NCI-H1105 treated with DMSO at 0.1 percent for 48 hours (cell line): ENCODE measurements at places on chromosomes 11 and 22.
A peak's percentile ranks its signal among the peaks of the same experiment; 100 is the strongest.

DNA sequence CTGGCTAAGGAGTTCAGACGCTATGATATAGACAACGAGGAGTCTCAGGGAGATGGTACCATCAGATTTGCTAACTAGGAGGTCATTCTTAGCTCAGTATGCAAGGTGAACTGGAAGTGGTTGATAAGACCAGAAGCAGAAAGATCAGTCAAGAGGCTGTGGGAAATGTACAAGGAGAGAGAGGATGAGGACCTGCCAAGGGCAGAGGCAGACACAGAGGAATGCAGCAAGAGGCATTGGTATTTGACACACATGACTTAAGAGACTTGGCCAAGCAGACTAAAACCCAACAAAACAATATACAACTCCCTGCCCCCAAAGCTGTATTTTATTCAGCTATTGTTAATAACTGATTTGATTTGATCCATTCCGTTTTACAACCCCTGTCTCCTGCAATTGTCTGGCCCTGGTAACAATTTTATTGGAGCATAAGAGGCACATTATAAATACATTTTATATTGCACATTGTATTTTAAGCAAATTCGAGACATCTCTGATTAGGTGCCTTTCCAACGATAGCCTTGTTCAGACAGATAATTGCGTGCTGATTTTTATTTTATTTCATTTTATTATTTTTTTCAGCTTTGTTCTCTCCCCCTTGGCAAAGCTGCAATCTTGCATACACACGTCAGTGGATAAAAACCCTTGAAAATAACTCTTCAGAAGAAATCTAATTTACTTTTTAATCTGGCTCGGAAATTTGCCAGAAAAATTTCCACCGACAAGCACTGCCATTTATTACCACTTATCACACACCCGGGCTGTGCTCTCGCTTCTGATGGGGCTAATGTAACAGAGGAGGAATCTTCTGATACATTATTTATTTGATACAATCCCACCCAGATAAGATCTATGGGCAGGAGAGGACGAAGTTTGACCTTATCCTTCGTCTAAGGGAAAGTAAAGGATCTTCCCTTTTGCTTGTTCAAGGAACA lies 237.8 kb downstream of the NXPE2 start:
- no peak for DNase-seq

GRCh38 chr11:93903989-93904388 lies 53.6 kb upstream of the VSTM5 start:
- peak; percentile 28 for DNase-seq

DNA sequence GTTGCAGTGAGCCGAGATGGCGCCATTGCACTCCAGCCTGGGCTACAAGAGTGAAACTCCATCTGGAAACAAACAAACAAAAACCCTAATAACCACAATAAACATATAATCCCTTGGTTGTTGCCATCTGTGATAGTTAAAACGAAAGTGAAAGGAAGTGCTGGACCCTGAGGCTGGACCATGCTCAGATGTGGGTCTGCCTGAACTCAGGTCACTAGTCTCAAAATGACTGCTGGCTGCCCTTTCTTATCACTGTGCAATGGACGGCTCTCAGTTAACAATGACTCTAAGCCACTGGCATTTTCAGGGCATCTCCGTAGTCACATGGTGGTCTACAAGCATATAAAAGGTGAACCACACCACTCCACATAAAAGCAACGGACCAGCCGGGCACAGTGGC lies 48.2 kb upstream of the FTH1 start:
- DNase-seq, result no peak

DNA sequence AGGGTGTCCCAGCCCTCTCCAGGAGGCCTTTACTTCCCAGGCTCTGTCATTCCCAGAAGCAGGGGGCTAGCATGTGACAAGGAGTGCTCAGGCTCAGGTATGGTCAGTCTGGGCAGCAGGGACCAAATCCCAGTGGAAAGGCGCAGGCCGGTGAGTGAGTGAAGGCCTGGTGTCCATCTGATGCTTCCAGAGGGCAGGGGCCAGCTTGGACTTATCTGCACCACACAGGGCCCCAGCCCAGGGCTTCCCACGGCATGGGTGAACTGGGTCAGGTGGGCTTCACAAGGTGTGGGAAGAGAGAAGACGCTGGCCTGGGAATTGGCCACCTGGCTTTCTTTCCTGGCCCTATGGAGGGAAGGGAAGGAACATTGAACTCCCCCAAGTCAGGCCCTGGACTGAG lies 20.4 kb upstream of the APOBEC3A start:
- DNase-seq, result no peak

- DNase-seq, result no peak
These were observed 39.3 kb upstream of the LINC01488 start for GRCh38 chr11:69442012-69442806.

GRCh38 chr11:68297812-68298658 lies 14.4 kb upstream of the LRP5 start:
- DNase-seq, result peak; percentile 44

DNA sequence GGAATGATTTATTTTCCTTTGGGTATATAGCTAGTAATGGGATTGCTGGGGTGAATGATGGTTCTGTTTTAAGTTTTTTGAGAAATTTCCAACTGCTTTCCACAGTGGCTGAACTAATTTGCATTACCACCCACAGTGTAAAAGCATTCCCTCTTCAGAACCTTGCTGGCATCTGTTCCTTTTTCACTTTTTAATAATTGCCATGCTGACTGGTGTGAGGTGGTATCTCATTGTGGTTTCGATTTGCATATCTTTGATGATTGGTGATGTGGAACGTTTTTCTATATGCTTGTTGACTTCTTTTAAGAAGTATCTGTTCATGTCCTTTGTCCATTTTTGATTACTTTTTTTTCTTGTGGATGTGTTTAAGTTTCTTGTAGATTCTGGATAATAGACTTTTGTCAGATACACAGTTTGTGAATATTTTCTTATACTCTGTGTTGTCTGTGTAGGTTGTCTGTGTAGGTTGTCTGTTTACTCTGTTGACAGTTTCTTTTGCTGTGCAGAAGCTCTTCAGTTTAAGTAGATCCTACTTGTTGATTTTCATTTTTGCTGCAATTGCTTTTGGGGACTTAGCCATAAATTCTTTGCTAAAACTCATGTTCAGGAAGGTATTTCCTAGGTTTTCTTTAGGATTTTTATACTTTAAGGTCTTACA lies 291.8 kb upstream of the DDI1 start:
- no peak for DNase-seq

GRCh38 chr11:111454561-111455192 lies 57.5 kb downstream of the BTG4 start:
- peak; percentile 45 for DNase-seq

- DNase-seq, result no peak
These were observed 9.2 kb downstream of the PVALB start for GRCh38 chr22:36807627-36808026.

DNA sequence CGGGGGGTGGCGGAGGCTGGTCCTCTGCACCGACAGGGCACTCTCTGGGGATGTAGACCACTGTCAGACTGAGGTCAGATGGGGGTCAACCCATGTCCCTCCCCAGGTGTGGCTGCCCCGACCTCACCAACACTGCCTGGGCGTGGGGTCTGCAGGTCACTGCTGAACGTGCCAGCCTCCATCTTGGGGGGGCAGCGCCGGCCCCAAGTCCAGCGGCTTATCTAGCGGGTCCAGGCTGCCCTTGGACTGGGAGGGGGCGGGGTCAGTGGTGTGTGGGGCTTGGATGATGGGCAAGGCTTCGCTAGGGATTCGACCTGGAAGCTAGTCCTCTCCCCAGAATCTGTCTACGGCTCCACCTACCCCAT lies 178.2 kb downstream of the IGLL1 start:
- no peak for DNase-seq

GRCh38 chr11:61769169-61769920 lies 16.9 kb downstream of the MYRF start:
- no peak for DNase-seq
